GM06990 (cell line): ENCODE measurements at places on chromosomes 5 and 9.

GRCh38 chr5:125877248-125877647, 546.0 kb upstream of the GRAMD2B start:
- no peak for DNase-seq

DNA sequence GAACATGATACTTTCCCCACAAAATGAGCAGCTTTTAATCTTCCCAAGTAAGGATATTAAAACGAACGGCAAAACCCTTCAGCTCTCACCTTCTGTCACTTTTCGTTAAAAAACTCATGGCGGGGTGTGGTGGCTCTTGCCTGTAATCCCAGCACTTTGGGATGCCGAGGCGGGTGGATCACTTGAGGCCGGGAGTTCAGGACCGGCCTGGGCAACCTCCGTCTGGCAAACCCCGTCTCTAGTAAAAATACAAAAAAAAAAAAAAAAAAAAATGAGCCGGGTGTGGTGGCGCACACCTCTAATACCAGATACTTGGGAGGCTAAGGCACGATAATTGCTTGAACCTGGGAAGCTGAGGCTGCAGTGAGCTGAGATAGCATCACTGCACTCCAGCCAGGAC, 902 bp downstream of the TMED9 start:
- no peak for DNase-seq

DNA sequence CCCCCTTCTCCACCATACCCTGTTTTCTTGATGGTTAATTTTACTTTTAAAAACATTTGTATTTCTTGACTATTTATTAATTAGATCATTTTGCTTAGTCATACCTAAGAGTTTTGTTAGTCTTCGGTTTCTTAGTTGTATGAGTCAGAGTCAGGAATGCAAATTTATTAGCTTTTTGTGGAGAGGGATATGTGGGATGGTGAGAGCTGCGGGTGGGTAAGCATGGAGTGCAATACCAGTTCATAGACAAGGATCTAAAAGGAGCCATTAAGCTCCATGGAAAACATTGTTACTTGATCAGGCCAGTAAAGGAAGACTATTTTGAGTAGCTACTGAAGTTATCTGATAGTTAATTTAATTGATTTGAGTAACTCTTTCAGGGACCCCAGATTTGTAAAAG, 77.5 kb downstream of the ZSWIM6 start:
- no peak for DNase-seq

GRCh38 chr5:35308421-35308820, 78.1 kb upstream of the PRLR start:
- no peak for DNase-seq

GRCh38 chr5:23234197-23234596, 273.2 kb upstream of the PRDM9 start:
- DNase-seq: no peak

DNA sequence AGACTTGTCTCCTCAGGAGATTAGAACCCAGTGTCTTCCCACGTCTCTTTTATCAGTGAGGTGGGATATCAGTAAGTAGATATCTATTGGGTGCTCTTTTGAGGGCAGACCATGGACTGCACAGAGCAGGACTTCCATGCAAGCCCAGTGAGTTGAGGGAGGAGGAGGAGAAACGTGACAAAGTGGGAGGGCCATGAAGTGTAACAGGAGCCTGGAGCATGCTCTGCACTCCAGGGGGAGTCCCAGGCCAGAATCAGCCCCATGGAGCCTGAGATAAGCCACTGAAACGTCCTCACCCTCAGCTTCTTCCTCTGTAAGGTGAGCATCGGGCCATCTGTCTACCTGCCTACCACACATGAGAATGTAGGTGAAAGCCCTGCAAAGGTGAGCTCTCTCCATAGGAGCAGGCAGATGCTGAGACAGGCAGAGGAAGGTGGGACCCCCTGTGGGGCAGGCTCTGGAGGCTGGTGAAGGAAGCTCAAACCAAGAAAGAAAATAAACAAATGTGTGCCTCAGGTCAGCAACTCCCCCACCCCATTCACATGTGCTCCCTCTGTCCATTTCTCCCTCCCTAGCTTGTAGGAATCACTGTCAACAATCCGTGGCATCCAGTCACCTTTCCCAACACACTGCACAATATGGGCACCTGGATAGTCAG, 87.4 kb downstream of the NRG2 start:
- no peak for DNase-seq

GRCh38 chr9:129998491-129999140, 44.4 kb downstream of the FNBP1 start:
- DNase-seq: no peak

DNA sequence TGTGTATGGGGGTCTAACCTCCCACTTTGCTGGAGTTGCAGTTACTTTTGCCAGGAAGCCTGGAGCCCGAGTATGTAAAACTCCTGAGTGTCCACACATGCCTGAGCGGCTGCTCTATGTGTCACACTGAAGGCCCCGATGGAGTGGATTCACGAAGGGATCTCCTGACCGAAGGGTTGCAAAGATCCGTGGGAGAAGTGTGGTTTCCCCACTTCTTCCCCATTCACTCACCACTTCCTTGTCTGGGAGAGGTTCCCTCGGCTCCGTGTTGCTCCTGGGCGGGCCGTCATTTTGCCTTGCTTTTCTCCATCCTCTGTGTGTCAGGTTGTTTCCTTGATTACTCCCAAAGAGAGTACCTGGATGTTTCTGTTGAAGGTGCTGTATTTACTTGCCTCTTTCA, 16.2 kb upstream of the IL3 start:
- no peak for DNase-seq

DNA sequence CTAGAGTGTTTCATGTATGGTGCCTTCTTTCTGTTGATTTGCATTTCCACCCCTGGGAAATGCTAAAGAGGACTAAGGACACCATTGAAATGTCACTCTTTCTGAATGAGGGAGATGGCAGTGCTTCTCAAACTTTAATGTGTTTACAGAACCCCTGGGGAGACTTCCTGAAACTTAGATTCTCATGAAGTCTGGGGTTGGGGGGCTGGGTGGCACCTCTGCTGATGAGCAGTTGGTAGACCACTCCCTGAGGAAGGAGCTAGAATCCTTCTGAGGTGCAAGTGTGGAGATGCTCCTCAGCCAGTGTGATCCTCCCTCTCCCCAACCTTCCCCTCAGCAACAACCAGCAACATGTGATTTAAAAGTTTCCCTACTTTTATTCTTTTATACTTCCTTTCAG, 546.8 kb downstream of the LRRC70 start:
- no peak for DNase-seq

DNA sequence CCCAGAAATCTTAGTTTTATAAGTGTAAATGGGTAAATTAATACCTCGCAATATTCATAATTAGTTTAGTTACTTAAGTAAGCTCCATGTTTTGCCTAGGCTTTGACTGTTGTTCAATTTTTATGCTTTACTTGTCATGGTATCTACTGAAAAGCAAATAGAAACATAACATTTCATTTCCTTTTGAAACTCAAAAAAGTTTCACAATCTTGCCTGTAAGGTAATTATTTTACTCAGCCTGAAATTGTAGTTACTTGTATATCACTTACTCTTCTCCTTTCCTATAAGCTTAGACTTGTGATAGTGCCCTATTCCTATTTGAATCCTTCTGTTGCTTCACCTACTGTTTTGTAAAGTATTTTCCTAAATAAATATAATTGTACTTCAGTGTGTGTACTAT, 914.4 kb upstream of the COX7C start:
- no peak for DNase-seq

DNA sequence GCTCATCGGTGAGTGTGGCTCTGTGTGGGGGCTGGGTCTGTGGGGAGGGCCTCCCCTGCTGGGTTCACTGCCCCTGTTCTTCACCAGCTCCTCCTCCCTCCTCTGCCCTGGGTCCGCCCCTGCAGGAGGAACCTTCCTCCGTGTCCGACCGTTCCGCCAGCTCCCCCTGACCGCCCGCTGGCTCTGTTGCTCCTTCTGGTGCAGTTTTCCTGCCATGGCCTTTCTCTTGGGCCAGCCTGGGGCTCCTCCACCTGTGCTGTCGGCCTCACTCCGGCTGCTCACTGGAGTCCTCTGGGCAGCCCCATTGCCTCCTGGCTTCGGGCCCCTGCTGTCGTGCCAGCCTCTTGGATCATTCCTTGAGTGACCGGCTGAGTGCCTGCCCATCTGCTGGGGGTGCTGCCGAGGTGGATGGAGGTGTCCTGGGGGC, 12.3 kb downstream of the RNU6ATAC start:
- no peak for DNase-seq

- DNase-seq: no peak
Observed at GRCh38 chr9:121453232-121453892, 46.3 kb downstream of the GGTA1 start.

DNA sequence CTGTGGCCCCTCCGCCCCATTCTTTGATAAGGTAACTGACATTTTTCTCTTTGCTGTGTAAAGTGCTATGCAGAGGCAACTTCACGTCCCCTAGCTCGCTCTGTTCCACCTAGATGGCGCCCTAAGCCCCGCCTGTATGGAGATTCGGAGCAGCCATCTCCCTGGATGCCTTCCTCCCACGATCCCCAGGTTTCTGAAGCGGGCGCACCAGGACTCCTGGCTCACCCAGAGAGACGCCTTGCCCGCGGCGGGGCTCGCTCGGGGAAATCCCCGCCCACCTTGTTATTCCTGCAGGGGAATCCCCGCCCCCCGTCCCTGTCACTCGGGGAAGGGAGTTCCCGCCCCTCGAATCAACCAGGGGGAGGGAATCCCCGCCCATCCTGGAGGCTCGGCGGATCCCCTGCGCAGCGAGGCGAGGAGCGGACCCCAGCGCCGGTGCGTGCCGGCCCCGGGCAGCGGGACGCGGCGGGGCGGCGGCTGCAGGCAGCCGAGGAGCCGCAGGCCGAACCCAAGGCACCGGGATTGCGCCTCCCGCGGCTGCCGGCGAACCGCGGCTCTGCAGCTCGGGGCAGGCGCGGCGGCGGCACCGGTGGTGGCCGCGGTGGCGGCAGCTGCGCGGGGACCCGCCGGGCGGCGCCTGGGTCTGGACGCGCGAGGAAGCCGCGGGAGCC, at the start of gene PDZD2:
TSS of gene PDZD2 (plus strand) at position 384 of the 671 bp plus-strand sequence.
- DNase-seq: peak; percentile 68

DNA sequence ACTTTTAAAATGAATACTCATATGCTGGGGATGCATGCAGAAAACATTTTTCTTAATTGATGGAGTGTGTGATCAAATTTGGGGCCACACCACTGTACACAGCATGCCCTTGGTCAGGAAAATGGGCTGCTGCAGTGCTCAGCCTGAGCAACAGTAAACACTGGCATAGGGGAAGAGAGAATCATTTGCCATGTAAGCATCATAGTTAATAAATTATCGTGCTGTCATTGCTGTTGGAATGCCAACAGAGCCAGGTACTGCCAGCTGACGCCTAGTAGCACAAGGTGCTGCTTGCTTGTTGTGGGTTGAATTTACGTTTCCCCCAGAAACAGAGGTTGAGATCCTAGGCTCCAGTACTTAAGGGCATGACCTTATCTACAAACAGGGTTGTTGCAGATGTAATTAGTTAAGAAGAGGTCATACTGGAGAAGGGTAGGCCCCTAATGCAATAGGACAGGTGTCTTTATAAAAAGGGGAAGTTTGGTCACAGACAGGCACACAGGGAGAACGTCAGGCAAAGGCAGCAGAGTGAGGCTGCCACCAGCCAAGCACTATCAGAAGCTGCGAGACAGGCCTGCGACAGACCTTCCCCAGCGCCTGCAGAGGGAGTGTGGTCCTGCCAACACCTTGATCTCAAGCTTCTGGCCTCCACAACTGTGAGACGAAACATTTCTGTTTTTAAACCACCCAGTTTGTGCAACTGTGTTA, 25.3 kb downstream of the DAP start:
- DNase-seq: peak; percentile 30

GRCh38 chr9:136002881-136003280, 41.7 kb upstream of the UBAC1 start:
- DNase-seq: no peak

DNA sequence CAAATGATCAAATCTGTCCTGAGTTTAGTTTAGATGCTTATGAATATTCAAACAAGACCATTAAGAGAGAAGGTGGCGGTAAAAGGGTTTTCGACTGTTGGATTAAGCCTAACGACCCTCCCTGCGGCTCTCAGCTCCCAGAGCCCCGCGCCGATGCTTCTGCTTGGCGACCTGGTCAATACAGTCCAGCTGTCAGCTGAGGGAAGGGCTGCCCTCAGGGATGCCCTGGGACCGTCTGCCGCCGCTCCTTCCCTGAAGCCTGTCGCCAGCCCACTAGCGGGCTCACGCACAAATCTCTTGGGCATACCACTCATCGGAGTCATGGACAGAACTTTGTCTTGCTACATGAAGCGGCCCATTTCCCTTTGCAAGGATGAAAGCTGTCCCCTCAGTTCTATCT, 136.6 kb upstream of the RAPGEF1 start:
- DNase-seq: no peak

GRCh38 chr5:90689064-90689463, 130.5 kb downstream of the ADGRV1 start:
- DNase-seq: no peak

GRCh38 chr5:174491265-174491664, 233.1 kb upstream of the MSX2 start:
- no peak for DNase-seq

DNA sequence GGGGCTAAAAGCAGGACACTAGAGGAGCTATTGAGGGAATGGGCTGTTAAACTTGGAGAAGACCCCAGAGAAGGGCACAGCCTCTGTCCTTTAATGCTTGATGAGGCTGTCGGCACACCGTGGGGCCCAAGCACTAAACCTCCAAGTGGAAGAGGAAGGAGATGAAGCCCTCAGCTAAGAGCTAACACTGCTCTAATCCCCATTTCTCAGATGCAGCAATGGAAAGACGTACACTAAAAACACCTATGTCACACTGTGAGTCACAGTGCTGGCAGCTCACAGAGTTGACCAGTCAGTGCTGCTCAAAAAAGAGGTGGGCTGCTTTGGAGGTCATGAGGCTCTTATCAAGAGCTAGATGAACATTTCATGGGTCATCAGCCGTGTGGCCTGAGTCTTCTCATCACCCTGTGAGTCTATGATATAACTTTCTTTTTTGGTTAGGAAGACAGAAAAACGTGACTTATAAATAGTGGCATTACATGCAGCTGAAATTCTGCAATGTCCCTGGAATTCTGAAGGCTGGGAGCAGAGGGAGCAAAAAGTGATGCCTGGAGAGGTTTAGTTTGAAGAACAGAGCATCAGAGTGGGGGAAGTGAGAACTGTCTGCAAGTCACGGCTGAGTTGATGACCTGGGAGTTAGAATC, 21.5 kb downstream of the TNFSF8 start:
- no peak for DNase-seq

DNA sequence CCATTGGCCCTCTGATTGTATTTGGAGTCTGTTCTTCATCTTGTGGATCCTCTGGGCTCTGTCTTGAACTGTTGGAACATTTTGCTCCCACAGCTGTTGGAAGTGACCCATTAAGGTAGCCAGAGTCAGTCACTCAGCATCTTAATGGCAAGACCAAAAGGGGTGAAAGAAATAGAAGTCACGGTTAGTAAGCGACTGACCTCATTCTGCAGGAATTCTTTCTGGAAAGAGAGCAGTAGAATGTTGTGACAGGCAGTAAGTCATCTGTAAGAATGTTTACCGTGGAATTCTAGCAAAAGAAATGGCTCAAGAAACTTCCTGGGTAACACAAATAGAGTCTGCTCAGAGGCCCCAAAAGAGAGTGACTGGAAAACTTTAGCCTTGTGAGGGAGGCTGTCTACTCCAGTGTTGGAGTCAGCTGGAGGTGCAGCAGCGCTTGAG, 28.6 kb upstream of the TNC start:
- DNase-seq: no peak
